Prostate gland (tissue), 2 donors: ENCODE measurements at places on chromosomes 2 and 18.

- DNase-seq, result no peak
Measured at GRCh38 chr2:105090091-105090490, 52.2 kb downstream of the MRPS9 start.

- no peak for DNase-seq
Measured at GRCh38 chr2:9097892-9098291, 94.4 kb upstream of the MBOAT2 start.

GRCh38 chr18:54220406-54220805 lies 4.1 kb downstream of the MBD2 start:
- no peak for DNase-seq

GRCh38 chr18:24421831-24422230 lies 4.6 kb upstream of the IMPACT start:
- DNase-seq, result no peak

DNA sequence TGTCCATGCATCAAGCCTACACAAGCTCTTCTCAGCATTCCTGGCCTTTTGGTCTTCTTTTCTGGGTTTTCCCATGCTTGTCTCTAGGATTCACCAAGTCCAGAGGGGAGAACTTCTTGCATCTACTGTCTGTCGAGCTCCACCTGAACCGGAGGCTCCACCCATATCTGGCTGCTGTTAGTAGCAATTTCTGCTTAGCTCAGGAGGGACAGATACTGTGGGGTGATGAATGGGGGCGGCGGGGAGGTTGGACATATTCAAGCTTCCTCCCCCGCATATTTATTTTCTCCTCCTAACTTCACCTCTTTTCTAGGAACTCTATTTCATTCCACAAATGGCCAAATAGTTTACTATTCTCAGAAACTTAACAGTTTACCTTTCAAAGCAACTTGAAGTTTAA lies 163.5 kb downstream of the PTH2R start:
- no peak for DNase-seq

DNA sequence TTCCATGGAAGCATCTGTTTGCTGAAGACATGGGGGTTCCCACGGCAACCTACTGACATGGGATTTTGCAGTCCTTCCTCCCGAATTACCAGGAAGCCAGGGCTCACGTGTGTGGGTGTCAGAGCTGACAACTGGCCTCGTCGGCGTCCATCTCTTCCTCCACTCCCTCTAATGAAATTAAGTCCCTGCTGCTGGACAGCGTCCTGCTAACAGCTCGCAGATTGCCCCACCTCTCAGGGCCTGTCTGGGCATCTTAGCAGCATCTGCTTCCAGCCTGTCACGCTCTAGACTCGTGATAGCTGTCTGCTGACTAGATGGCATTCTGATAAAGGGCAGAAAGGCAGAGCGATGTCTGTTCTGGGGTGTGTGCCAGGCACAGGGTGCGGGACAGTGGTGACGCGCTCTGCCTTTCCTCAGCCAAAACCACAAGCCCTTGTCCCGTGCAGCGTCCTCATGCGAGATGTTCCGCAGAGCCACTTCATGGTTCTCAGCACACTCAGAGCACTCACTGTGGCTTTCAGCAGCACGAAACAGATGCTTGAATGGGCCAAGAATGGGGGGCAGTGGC lies 161.1 kb downstream of the ARL4C start:
- peak; percentile 79 for DNase-seq

DNA sequence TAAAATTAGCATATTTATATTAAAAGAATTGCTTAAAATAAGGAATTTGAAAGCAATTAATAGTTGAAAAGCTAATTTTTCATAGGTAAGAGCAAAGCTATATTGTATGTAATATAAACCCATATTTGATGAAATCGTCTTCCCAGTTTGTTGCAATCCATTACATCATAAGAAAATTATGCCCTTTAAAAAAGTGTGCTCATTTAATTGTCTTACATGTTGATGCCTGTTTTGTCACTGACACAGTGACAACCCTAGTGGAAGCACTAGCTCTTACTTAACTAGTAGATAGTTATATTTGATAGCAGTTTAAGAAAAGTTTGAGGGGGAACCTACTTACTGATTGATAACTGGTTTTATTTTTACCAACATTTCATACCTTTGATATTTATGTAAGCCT lies 30.0 kb upstream of the IL18RAP start:
- DNase-seq, result no peak

- DNase-seq, result no peak
Measured at GRCh38 chr18:2983296-2983695, 29.6 kb downstream of the LPIN2 start.

GRCh38 chr2:45874344-45874743 lies 222.9 kb downstream of the PRKCE start:
- DNase-seq, result peak; percentile 49

DNA sequence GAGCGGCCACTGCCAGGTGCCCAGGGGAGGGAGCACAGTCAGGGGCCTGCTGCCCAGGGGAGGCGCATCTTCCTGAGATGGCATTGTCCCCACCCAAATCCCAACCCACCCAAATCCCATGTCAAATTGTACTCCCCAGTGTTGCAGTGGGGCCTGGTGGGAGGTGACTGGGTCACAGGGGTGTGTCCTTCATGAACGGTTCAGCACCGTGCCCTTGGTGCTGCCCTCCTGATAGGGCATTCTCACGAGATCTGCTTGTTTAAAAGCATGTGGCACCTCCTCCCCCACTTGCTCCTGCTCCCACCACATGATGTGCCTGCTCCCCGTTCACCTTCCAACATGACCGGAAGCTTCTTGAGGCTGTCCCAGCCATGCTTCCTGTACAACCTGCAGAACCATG lies 27.6 kb downstream of the ANKMY1 start:
- DNase-seq, result no peak

- no peak for DNase-seq
Measured at GRCh38 chr2:85777441-85777861, 23.7 kb downstream of the ATOH8 start.

DNA sequence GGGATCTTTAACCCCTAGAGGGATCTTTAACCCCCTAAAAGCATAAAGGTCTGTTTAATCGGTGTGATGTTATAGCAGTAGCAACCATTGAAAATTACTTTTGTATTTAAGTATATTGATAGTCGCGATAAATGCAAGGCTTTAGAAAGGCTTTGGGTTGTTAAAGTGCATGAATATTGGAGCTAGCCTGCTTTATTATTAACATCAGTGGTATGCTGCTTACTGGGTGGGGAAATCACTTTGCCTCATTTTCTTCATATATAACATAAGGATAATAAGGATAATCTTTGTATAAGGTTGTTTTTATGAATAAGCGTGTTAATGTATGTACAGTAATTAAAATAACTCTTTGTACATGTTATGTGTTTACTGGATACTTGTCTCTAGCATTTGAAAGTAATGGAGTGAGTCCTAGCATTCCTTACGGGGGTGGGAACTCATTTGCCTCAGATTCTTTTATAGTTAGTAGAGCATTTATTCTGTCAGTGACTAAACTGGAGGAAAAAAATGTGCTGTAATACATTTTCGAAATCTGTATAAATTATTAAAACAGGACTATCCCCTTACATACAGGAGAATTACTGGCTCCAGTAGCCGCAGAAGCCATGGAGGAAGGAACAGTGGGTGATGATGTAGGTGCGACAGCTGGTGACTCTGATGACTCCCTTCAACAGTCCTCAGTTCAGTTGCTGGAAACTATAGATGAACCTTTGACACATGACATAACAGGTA lies 122.2 kb downstream of the BIRC6 start:
- no peak for DNase-seq

GRCh38 chr2:127612111-127612822 lies 33.7 kb upstream of the GPR17 start:
- no peak for DNase-seq

GRCh38 chr18:49476664-49477411 lies 10.2 kb downstream of the C18orf32 start:
- no peak for DNase-seq

- no peak for DNase-seq
Measured at GRCh38 chr18:42296192-42296591, 341.2 kb downstream of the PIK3C3 start.
